NCI-H345 (cell line): ENCODE measurements at places on chromosomes 3 and 15.

DNA sequence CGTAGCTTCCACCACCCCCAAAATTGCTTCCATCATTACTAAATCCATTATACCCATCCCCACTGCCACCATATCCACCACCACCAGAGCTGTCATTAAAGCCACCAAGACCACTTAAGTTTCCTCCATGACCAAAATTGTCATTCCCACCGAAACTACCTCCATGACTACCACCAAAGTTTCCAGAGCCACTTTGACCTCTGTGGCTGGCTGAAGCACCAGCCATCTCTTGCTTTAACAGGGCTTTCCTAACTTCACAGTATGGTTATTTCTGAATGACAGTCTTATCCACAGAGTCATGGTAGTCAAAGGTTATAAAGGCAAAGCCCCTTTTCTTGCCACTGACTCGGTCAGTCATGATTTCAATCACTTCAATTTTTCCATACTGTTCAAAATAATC lies 24.3 kb upstream of the DENND4A start:
- DNase-seq = no peak

- DNase-seq = no peak
Observed at GRCh38 chr3:147410526-147411237, 1.5 kb downstream of the ZIC1 start.

GRCh38 chr3:113660896-113661295 lies 35.5 kb downstream of the USF3 start:
- no peak for DNase-seq

GRCh38 chr3:185961675-185962232 lies 23.9 kb upstream of the TRA2B start:
- no peak for DNase-seq

GRCh38 chr3:147423798-147424580 lies 14.8 kb downstream of the ZIC1 start:
- no peak for DNase-seq

- DNase-seq = no peak
Observed at GRCh38 chr3:13493867-13494441, 13.8 kb downstream of the HDAC11 start.

DNA sequence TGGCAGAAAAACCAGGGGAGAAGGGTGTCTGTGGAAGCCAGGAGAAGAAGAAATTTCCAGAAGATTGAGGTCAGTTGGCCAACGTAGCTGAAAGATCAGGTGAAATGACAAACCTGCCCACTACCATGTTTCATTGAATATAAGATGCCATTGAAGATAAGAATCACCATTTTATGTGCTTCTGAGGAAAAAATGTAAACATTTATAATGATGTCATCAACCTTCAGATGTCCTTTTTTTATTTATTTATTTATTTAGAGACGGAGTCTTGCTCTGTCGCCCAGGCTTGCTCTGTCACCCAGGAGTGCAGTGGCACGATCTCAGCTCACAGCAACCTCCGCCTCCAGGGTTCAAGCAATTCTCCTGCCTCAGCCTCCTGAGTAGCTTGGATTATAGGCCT lies 4.9 kb upstream of the PODXL2 start:
- DNase-seq = no peak
